Metanephros (tissue), 2 donors: ENCODE measurements at places on chromosomes 12 and 14. TPM values are rescaled to one million over a fixed set of nuclear protein-coding genes. Genes with fewer than 3 reads are reported as not detected.

KRT6C gene
- total RNA-seq, result not detected

SERPINA12 gene
- not detected for total RNA-seq

SIX1 gene
- 18.0 TPM for total RNA-seq

SDS gene
- not detected for total RNA-seq

CD163 gene
- total RNA-seq, result 18.8 TPM

FAM186B gene
- 0.47 TPM for total RNA-seq
